ENCODE measurements at places on chromosomes 3 and 15.

GRCh38 chr15:40449275-40449674 lies 8.5 kb downstream of the BAHD1 start:
- no peak for DNase-seq

DNA sequence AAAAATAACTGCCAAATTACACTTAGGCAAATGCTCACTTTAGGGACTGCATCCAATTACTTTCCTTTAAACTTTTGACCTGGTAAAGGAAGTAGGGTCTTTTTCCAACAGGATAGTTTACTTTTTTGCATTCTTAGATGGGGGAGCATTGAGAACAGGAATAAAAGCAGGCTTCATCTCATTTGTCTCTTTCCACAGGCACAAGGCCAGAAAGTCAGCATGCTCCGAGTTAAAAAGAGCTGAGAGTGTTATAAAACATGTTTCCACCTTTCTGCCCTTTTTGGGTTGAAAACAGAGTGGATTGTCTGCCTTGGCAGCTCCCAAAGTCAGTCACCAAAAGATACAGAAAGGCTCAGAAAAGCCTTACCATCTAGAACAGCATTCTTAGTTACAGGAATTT lies 404.9 kb upstream of the ALCAM start:
- no peak for DNase-seq

DNA sequence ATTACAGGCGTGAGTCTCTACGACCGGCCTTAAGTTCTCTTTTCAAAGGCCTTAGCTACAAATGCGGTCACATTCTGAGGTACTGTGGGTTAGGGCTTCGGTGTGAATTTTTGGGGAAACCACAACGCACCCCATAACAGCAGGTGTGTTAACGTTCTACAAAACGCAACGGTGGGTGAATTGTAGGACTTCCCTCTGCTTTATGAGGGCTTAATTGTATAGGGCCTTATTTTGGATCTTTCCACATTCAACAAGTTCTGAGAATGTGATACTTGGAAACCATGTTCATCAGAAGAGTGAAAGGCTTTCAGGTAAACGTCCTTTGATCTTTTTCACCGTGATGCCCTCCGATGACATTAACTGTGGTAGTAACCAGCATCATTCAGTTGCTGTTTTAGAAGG lies 998.6 kb upstream of the CFAP20DC start:
- no peak for DNase-seq

DNA sequence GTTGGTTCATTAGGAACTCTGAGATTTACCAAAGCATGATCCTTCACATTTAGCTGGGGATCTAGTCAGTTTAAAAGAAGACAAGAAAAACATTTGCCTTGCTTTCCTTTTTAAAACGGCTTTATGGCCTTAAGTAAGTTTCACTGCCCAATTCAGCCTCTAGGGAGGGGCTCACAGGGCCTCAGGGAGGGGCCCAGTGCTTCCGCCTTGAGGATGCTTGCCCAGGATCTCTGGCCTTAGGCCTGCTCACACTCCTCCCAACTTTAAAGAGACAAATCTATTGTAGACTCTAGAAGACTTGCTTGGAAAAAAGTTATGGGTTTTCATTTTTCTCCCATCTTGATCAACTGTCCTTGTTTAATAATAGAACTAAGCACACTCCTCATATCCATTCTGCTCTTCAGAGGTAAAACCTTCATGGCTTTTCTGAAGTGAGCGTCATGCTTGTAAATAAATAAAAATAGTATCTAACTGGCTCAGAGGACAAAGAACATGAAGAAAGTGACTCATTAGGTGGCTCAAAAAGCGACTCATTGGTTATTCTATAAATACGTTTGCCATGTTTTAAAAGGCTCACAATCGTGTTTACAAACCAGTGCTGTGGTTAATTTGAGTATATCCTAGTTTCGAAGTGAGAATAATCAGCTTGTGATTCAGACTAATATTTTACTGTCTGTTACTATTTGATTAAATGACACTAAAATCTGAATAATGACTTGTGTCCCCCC lies 13.7 kb downstream of the PDHB start:
- DNase-seq: no peak

DNA sequence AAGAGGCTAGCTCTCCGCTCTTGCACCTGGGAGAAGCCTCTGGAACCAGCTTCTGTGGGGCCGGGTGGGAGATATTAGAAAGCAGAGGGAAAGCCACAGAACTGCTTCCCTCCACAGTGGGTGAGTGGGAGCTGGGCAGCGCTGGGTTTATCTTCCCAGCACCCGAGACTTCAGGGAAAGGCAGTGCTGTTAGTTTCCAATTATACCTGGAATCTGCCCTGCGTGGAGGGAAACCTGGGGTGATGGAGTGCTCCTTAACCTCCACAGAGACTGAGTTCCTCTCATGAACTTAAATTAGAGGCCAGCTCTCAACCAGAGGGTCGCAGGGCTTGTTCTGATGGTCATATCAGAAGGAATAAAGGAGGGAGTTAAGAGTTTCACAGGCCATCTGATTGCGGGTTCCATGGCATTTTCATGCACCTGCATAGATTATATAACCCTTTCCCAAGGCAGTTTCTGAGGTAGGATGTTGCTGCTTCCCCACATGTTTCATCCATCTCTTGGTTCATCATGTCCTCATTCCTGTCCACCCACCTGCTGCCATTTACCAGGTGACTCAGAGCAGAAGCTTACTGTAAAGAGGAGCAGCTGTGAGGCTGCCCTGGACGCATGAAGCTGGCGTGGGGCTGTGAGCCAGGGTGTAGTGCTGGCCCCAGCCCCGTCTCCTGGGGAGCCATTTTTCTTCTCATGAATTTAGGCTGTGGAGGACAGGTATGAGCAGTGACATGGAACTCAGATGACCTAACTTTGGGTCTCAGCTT lies 42.5 kb downstream of the CA12 start:
- DNase-seq: no peak

GRCh38 chr3:194585880-194586281 lies 47.3 kb downstream of the TMEM44 start:
- DNase-seq: no peak

- DNase-seq: no peak
Observed at GRCh38 chr3:161310649-161311423, 60.5 kb downstream of the SPTSSB start.

- no peak for DNase-seq
Observed at GRCh38 chr3:156290924-156291271, 170.5 kb downstream of the KCNAB1 start.

DNA sequence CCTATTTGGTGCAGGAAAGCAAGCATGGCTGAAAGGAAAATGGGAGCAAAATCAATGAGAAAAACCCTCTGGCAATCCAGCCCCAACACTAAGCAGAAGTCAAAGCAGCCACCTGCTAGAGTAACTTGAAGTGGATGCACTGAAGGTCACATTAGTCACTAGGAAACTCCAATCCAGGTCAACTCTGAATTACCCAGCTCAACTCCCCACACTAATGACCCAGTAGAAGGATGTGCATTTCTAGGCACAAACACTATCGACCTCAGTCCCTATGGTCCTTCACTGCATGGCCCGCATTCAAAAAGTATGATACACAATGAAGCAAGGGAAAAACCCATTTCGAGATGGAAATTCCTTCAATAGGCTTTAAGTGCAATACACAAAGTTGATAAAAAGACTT lies 80.6 kb downstream of the RAD18 start:
- DNase-seq: no peak

DNA sequence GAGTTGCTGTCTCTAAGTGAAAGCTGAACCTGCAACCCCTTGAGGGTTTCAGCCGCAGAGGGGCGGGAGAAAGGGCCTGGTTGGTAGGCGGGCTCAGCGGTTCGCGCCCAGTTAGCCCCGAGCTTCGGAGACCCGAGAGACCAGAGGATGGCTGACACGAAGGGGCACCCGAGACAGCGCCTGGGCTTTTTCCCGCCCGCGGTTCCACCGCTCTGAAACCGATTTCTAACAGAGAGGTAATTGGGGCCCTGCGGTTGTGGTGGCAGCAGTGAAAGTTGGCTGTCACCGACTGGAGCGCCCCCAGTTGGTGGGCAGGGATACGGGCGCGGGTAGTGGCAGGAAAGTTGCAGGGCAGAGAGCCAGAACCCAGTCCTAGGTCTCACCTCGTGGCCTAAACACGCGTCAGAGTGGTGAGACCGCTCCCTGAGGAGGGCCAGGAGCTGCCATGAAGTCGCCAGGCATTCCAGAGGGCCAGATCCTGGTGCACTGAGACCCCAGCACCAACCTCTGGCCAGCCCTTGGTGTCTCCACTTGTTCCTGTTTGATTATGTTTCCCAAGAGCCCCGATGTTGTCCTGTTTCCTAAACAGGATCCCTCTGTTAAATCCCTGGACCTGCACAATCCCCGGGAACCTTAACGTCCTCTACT lies 625 bp upstream of the ELL3 start:
- DNase-seq: peak; percentile 94

- DNase-seq: no peak
Observed at GRCh38 chr15:34696506-34696905, 58.3 kb downstream of the GJD2 start.

DNA sequence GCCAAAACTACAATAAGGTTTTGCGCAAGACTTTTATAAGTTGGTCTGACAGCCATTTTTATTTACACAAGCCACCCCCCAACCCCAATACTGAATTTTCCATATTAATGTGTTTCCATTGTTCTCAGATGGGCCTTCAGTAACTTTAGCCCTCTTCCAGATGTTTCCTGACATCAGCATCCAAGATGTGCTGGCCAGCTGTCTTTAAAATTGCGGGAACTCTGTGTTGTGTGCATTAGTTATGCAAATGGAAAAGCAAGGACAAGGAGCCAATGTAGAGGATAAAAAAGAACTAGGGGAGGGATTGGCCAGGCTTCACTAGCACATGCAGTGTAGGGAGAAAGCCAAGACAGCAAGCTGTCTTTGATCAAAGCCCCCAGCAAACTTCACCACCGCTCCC lies 45.4 kb downstream of the COMMD2 start:
- DNase-seq: no peak

DNA sequence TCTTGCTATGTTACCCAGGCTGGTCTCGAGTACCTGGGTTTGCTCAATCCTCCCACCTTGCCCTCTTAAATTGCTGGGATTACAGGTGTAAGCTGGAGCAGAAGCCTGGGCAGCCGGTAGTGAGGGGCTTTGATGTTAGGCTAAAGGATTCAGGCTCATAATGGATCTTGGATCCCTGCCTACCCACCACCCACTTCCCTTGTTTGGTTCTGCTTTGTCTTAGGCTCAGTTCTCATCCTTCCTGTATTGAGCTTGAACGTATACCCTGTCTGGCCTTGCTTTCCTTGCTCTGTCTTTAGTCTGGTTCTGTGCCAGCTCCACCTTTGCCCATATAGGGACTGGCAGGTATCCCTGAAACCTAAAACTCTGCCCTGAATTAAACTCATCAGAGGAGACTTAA lies 1.7 kb downstream of the PPCDC start:
- no peak for DNase-seq

- DNase-seq: peak; percentile 67
Observed at GRCh38 chr15:84151205-84151931, 84.2 kb upstream of the GOLGA6L4 start.

- no peak for DNase-seq
Observed at GRCh38 chr15:50186090-50186489, 4.1 kb downstream of the SLC27A2 start.

DNA sequence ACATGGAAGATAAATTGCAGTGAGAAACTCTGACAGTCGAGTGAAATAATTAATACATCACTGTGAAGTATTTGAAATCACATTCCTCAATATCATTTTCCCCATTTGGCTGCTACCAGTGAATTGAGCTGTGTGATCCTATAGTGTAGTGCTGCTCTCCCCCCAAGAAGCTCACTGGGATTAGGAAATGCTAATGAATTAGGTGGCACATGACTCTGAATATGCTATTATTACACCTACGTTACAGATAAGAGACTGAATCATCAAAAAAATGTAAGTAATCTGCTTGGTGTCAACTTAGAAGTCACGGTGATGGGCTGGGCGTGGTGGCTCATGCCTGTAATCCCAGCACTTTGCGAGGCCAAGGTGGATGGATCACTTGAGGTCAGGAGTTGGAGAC lies 34.7 kb upstream of the SYNM start:
- DNase-seq: peak; percentile 14

GRCh38 chr3:52130966-52131622 lies 23.1 kb downstream of the POC1A start:
- DNase-seq: no peak

- DNase-seq: peak; percentile 30
Observed at GRCh38 chr3:124878561-124879336, 8.4 kb downstream of the ITGB5 start.

DNA sequence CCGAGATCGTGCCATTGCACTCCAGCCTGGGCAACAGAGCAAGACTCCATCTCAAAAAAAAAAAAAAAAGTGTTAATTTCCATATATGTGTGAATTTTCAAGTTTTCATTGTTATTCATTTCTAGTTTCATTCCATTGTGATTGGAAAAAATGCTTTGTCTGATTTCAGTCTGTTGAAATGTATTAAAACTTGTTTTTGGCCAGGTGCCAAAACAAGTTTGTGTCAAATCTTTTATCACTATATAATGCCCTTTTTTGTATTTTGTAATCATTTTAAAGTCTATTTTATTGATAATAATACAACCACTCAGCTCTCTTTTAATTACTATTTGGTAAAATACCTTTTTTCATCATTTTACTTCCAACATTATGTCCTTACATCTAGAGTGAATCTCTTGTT lies 42.5 kb downstream of the TFRC start:
- no peak for DNase-seq

DNA sequence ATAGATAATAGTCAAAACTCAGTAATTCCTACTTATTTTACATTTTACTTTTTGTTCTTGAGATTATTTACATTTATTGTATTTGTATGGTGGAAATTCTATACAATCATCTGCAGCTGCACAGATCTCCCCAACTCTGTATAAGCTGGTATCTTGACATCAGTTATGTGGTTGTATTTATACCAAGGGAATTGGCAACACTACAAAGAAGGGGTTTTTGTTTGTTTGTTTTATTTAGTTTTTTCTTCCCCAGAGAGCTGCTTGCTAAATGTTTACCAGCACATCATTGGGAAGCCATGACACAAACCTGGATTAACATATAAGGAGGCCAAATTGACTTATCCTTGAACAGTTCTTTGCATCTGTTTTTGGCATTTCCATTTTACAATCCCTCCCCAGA lies 389.2 kb upstream of the KCNMB2 start:
- no peak for DNase-seq

- DNase-seq: no peak
Observed at GRCh38 chr15:56034514-56034913, 41.1 kb upstream of the NEDD4 start.

- no peak for DNase-seq
Observed at GRCh38 chr3:119759962-119760361, 21.9 kb upstream of the NR1I2 start.

DNA sequence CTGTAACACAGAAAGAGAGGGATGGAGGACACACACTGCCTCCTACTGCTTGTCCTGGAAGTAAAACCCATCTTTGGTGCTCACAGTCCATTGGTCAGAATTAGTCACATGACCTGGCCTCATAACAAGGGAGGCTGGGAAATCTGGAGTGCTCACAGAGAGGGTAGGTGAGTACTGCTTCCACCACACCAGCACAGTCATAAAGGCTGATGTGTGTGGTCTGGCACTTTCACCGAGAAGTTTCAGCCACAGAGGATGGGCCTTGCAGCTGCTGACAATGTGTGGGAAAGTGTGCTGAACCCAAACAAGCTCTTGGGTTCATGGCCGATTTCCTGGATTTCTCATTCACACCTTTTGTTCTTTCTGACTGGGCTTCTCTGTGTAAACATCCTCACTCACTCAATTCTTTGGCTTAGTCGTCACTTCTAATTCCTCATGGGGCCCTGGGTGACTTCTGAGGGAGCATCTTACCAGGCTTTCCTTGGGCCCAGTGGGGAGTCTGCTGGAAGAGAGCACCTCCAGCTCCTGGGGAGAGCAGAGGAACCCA lies 100.7 kb downstream of the ASB7 start:
- DNase-seq: peak; percentile 59
